ENCODE measurements at places on chromosomes 6 and 20.
A peak's percentile ranks its signal among the peaks of the same experiment; 100 is the strongest.

DNA sequence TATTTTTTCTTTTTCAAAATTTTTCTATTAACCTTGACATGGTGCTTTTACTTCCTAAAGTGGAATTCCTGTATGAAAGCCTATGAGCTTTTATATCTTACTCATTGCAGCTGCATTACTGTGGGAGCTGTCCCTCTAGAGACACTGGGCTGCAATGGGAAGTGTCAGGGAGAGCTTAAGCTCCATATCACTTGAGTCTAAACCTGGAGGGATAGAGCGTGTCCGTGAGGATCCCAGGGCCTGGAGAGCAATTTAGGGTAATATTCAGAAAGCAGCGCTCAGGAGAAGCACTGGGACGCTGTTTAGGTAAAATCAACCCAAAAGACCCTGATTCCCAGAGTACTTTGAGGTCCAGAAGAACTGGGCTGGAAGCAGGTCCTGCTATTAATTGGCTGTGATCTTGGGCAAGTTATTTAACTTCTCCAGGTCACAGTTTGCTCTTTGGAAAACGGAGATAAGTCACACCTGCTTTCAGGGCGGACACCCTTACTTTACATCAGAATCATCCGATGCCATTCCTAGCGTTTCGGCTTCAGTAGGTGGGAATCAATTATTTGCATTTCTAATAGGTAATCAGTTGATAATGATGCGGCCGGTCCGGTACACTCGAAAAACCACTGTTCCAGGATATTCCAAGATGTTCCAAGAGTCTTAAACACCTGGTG is 628 bp upstream of the ERGIC3 start:
- no peak for DNase-seq

GRCh38 chr6:161151059-161151645 is 122.7 kb downstream of the AGPAT4 start:
- DNase-seq, result no peak

DNA sequence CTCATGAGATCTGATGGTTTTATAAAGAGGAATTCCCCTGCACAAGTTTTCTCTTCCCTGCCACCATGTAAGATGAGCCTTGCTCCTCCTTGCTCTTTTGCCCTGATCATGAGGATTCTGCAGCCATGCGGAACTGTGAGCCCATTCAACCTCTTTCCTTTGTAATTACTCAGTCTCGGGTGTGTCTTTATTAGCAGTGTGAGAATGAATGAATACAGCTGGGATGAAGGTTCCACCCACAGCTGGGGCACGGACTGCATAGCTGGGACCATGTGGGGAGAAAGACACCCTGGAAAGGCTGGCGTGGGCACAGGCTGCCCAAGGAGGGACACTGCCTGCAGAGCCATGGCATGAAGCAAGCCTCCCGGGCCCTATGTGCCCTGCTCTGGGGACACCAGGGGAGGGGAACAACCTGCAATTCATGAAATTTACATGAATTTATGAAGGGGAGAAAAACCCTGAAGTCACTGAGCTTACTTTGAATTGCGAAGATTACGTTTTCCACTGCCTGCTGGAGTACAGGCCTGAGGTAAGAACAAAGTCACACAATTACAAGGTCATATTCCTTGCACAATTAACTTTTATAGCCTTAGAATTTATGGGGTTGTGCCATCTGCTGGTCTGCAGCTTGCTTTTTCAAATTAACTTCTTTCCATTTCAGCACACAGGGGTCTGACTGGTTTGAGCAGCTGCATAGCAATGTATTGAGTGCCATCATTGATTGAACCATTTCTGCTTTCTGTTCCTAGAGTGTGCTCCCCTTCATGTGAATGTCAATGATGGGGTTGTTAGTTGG is 46.2 kb downstream of the SLC22A1 start:
- no peak for DNase-seq

GRCh38 chr6:73586416-73586974 is 65.7 kb upstream of the EEF1A1 start:
- no peak for DNase-seq

- DNase-seq, result no peak
Measured at GRCh38 chr20:33604991-33605370, 57.1 kb upstream of the C20orf144 start.

DNA sequence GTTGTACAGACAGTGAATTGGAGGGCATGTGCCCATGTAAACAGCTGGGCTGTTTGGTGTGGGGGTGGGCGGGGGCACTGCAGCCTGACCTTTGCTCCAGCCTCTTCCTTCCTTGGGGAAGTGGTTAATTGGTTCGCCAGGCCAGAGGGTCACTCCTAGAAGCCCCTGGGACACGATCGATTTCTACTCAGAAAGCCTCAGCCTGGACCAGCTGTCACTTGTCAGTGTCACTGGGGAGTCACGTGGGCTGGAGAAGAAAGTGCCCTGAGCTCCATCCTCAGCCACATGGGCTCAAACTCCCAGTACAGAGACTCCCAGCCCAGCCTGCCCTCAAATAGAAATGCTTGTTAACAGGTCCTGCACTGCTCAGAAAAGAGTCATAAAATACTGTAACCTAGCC is 423.8 kb upstream of the SULF2 start:
- no peak for DNase-seq

- DNase-seq, result no peak
Measured at GRCh38 chr6:158963020-158963808, 36.8 kb downstream of the RSPH3 start.

GRCh38 chr6:33118525-33119123 is 42.8 kb downstream of the HLA-DPB1 start:
- peak; percentile 38 for DNase-seq

DNA sequence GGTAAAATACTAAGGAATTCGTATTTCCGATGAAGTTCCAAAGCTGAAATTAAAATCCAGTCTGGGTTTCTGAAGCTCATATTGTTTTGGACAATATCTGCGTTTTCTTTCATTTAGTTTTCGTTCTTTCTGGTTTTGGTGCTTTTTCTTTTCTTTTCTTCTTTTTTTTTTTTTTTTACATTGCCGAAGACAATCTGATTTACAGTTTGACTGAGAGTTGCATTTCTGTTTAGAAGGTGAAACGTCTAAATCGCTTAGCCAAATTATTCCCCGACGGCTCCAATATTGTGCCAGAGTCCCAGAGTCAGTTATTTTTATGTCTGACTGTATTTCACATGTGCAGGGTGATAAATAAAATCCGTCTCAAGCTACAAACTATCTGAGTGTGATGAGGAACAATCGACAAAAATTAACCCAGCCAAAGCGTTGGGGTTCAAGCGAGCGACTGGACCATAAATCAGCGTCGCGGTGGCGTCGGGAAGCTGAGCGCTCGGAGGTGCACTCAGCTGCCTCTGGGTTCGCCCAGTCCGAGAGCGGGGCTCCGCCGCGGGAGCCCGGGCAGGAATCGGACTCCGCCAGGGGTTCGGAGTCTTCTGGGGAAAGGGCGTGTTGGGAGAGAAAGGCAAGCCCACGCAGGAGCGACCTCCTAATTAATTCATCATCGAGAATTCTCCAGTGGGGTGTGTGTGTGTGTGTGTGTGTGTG is 8.2 kb upstream of the TBX18 start:
- DNase-seq, result no peak

- DNase-seq, result no peak
Measured at GRCh38 chr20:59235226-59235625, 65.2 kb upstream of the EDN3 start.

DNA sequence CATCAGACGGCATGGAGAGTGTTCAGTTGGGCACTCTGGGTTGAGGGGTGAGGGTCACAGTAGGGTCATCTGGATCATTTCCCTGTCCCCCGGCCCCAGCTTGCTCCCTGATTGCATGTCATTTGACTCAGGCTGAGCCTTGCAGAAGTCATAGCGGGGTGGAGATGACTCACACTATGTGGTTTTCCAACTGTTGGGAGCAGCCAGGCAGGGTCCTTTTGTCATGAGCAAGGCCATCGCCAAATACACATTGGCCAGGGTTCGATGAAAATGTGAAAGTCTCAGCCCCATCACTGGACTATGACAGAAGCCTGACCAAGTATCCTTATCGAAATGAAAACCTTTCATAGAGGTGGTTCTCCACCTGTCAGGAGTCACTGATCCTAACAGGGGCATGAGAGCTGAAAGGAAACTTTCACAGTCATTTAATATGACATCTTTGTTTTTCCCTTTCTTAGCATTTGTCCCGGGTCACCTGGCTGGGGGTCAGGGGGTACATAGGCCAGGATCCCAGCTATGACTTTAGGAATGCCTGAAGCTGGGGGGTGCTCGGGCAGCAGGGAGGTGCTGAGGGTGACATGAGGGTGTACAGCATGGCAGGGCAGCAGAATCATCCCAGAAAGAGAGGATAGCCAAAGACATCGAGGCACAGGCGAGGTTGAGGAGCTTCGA is 70.2 kb upstream of the CD93 start:
- DNase-seq, result no peak

DNA sequence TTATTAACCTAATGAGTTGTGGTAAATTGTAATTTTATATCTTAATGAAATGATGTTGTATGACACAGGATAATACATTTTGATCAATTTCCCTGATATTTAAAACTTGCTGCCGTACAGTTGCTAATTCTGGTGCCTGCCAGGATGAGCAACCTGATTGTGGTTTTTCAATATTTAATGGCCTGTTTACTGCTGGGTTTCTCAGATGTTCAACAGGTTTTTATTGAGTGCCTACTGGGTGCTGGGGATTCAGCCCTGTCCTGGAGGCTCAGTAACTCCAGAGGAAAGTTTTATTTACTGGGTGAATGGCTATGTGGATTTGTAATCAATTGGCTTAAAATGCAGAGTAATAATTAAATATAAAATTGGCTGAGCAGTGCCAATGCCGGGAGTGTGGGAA is 8.0 kb downstream of the TOX2 start:
- no peak for DNase-seq

- DNase-seq, result peak; percentile 20
Measured at GRCh38 chr6:93165850-93166430, 253.4 kb downstream of the EPHA7 start.

DNA sequence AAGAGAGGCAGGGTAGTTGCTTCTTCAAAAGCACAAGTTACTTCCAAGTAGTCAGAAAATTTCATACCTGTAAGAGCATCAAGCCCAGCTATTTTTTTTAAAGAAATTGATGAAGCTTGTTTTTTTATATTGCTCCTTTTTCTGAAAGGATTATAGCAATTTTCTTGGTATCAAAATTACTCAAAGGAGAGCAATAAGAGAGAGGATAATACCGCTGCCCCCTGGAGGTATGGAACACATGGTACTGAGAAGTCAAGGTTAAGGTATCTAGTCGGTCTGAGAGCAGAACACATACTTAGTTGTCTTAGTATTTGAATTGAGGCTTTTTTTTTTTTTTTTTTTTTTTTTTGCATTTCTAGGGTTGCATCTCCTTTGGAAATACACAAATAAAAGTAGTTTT is 59.4 kb downstream of the ADGRF5 start:
- no peak for DNase-seq

DNA sequence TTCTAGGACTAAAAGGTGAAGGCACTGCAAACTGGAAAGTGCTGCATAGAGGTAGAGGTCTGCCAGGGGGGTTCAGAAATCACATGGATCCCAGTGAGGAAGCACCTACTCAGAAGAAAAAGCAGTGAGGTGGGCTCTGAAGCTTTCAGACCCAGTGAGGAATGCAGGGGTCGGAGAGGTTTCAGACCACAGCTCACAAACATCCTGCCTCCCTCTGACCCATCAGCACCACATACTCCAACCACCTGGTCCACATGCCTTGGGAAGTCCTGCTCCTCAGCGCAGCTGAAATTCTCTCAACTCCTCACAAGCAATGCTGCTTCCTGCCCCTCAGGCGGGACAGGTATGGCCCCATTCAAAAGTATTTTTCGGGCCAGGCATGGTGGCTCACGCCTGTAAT is 20.2 kb downstream of the MRPL14 start:
- no peak for DNase-seq

DNA sequence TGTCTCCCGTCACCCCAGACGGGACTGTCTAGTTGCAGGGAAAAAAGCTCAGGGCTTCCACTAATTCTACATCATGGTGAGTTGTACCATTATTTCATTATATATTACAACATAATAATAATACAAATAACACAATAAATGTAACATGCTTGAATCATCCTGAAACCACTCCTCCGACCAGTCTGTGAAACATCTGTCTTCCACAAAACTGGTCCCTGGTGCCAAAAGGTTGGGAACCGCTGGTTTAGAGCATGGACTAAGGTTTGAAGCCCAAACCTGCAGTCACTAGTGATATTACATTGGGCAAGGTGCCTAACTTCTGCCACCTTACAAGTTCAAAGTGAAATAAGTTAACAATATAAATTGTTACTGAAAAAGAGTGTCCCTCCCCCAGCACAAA is 175.7 kb downstream of the PDE10A start:
- DNase-seq, result no peak

DNA sequence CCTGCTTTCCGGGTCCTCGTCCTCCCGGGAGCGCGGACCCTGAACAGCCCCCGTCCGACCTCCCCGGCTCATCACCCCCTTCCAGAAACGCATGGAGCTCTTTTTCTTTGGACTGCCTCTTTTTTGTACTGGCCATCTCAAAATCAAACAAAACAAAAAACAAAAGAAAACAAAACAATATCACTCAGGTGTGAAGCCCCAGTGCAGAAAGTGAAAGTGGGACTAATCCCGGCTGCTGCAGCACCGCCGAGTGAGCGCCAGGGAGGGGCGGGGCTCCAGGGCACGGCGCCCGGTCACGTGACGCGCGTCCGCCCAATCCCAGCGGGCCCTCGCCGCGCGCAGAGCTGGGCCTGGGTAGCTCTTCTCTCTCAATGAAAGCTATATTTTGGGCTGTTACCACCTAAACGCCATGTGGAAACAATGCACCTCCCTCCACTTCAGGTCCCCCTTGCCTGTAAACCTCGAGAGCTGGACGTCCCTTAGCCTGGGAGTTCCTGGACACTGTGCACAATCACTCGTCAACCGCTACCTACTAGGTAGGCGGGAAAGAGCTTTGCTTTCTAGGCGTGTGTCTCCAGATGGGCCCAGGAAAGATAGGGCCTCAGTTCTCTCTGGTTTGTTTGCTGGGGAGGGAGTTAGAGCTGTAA is 93.7 kb upstream of the PRDM1 start:
- DNase-seq, result peak; percentile 39

DNA sequence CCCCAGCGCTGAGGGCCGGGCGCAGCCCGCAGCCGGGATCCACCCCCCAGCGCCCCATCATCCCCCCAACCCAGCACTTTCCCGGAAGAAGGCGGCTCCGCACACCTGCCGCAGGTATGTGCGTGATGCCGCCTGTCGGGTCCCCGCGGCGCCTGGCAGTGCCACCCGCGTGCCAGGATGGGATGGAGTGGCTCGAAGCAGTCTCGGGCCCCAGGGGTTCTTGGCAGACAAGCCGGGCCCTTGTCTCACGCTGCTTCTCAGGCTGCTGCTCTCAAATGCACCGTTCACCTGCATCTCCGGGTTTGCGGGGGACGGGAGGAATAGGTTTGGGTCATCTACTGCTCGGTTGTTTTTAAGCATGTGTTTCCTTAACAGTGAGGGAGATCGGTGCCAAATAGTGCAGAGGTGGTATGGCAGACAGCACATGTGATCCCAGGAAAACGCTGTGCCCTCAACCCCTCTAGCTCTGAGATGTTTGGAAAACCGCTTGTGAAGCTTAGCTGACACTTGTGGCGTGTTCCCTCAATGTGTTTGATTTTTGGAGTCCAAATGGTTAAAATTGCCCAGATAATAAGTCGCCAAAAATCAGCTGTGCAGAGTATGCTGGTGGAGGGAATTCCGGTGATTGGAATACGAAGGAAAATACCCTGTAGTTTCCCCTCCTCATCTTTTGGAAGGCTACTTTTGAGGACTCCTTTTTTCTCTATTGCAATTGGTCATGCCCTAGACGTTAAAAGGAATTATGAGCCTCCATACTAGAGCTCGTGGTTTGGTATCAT is 926 bp downstream of the MYLIP start:
- peak; percentile 65 for DNase-seq

GRCh38 chr20:48008850-48009515 is 223.7 kb upstream of the SULF2 start:
- no peak for DNase-seq
